GM12891 (cell line): ENCODE measurements at places on chromosomes 13 and 19.

- no peak for DNase-seq
Observed at GRCh38 chr19:41356984-41357739, 3.4 kb upstream of the TGFB1 start.

DNA sequence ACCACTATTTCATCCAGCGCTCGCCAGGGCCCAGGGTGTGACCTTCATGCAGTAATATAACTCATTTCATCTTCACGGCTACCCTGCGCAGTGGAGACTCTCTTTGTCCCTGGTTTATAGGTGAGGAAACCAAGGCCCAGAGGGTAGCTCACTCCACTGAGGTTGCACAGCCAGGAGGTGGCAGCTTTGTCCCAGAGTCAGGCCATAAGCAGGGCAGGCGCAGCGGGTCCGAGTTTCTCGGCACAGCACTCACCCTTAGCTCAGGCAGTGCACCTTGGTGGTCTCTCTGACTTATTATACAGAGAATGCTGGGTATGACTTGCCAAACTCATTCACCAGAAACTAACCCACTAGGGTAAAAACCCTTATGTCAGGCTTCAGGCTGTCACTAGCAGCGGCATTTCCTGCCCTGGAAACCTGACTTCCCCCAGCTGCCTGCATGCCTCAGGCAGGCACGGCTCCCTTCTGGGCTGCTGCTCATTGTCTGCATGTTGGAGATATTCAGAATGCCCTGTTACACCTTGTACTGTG is 24.5 kb downstream of the PPP5C start:
- DNase-seq, result no peak

DNA sequence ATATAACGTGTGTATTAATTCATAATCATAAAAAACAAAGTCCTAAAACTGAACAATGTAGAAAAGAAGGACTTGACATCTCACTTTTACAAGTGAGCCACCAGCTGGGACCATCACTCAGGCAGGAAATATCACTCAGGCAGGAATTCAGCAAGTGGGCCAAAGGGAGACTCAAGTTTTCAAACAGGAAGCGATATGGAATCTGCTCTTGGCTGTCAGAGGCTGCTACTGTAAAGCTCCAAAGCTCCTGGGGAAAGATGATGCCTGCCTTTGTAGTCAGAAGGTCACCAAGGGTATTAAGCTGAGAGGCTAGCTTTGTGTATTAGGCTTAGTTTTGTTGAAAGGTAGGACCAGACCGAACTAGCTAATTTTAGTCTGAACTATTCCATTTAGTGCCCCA is 5.5 kb upstream of the AKAP11 start:
- DNase-seq, result no peak

GRCh38 chr13:75455962-75456361 is 26.0 kb downstream of the TBC1D4 start:
- DNase-seq, result no peak

GRCh38 chr13:94595001-94595949 is 677 bp downstream of the TGDS start:
- DNase-seq, result no peak

DNA sequence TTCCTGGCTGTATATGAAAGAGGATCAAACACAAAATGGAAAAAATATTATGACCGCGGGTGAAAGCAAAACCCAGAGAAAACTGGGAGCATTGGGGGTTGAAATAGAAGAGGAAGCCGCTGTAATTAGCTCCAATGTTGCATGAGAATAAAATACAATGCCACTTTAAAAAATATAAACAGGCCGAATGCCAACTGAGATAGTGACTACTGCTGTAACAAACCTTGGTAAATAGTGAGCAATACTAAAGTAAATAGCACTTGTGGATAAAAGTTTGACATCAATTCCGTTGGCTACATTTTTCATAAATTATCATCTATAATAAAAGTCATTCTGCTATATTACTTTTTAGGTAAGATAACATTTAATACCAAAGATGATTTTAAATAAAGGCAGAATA is 395.8 kb upstream of the MIR17HG start:
- DNase-seq, result no peak

GRCh38 chr13:32587811-32588170 is 1.5 kb downstream of the PDS5B start:
- DNase-seq, result no peak

- no peak for DNase-seq
Observed at GRCh38 chr13:97967948-97968347, 14.5 kb downstream of the IPO5 start.

DNA sequence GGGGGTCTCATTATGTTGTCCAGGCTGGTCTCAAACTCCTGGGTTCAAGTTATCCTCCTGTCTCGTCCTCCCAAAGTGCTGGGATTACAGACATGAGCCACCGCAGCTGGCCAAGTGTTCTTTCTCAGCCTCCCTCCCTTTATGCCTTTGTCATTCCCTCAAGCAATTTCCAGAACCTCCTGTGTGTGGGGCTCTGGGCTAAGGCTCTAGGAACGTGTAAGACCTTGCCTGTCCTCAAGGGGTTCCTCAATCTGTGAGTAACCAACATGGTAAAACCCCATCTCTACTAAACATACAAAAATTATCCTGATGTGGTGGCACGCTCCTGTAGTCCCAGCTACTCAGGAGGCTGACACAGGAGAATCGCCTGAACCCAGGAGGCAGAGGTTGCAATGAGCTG is 15.5 kb upstream of the SPACA4 start:
- no peak for DNase-seq

DNA sequence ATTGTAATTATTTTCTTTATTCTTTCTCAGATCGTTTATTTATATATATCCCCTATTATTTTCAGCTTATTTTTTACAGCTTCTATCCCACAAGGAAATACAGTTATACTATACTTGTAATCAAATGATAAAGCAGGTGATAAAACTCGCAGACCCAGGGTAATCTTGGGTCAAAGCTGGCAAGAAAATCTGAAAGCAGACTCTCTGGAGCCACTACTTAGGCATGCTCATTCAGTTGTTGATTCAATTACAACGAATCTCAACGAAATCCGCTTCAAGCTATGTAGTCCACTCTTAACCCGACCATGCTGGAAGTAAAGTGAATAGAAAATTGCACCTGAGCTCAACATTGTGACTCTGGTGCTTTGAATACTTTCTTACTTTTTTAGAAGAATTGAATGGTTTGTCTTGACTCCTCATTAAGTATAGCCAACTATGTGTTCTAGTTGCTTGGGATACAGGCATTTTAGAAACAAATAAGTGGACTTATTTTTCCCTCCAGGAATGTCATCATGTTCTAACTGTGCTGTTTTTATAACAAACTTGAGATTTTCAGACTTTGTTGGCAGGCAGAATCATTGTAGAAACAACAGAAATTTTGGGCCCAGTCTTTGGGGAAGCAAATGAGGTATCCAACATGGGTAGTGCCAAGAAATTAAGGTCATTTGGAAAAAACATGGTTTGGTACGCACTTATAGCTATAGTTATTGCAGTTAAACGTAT is 21.4 kb downstream of the ESD start:
- DNase-seq, result no peak

DNA sequence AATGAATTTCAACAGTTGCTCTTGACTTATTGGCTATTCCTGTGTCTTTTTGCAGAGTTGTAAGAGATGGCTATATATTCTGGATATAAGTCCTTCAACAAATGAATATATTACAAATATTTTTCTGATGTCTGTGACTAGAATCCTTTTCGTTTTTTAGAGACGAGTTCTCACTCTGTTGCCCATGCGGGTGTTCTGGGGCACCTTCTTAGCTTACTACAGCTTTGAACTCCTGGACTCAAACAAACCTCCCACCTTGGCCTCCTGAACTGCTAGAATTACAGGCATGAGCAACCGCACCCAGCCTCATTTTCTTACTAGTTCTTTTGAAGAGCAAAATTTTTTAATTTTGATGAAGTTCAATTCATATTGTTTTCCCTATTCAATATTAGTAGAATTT is 287.8 kb downstream of the LIG4 start:
- no peak for DNase-seq

DNA sequence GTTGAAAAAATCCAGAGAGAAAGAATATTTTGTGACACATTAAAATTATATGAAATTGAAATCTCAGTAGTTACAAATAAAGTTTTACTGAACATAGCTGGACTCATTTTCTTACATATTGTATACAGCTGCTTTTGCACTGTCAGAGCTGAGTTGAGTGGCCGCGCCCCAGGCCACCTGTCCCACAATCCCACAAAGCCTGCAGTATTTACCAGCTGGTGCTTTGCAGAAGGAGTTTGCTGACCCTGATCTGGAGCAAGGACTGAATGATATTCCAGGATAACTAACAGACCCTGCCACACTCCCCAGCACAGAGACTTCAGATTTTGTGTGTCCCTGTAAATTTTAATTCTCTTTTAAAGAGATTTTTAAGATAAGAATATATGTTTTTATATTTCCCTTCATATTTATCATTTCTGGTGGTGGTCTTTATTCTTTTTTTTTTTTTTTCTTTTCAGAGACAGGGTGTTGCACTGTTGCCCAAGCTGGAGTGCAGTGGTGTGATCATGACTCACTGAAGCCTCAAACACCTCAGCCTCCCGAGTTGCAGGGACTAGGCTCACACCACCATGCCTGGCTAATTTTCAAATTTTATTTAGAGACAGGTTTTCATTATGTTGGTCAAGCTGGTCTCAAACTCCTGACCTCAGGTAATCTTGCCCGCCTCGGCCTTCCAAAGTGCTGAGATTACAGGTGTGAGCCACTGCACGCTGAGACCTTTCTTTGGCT is 48.5 kb downstream of the TDRD12 start:
- no peak for DNase-seq
